ENCODE measurements at places on chromosomes 11 and 22. TPM values are rescaled to one million over a fixed set of nuclear protein-coding genes. Genes with fewer than 3 reads are reported as not detected.

Gene SPDYC
- not detected for polyA plus RNA-seq

Gene RPLP2
- polyA plus RNA-seq, result 1,397 TPM

Gene HOATZ
- not detected for polyA plus RNA-seq

Gene ACTN3
- not detected for polyA plus RNA-seq

Gene MYOD1
- polyA plus RNA-seq, result not detected

All from stomach (tissue), 19 donors.